ENCODE measurements at places on chromosomes 6 and 20. TPM values are rescaled to one million over a fixed set of nuclear protein-coding genes. Genes with fewer than 3 reads are reported as not detected.

The LRRC73 gene
- polyA plus RNA-seq = not detected

The SPATA25 gene
- not detected for polyA plus RNA-seq

The WFDC5 gene
- not detected for polyA plus RNA-seq

The FAM83D gene
- polyA plus RNA-seq = 0.82 TPM

The DUSP15 gene
- not detected for polyA plus RNA-seq

The TBXT gene
- polyA plus RNA-seq = not detected

The SLC22A3 gene
- not detected for polyA plus RNA-seq

The LKAAEAR1 gene
- polyA plus RNA-seq = 0.47 TPM

The ACTL10 gene
- 2.0 TPM for polyA plus RNA-seq

The GPLD1 gene
- polyA plus RNA-seq = 0.94 TPM

The EYA2 gene
- not detected for polyA plus RNA-seq

The RIN2 gene
- not detected for polyA plus RNA-seq

The POU3F2 gene
- polyA plus RNA-seq = not detected

The SLC52A3 gene
- not detected for polyA plus RNA-seq

The MUCL3 gene
- not detected for polyA plus RNA-seq

The DPM1 gene
- 80.9 TPM for polyA plus RNA-seq

The LGSN gene
- polyA plus RNA-seq = not detected

The HLA-DPA1 gene
- 21.1 TPM for polyA plus RNA-seq

Data from naive thymus-derived CD4-positive, alpha-beta T cell (primary cell).